ENCODE measurements at places on chromosomes 4 and X.

DNA sequence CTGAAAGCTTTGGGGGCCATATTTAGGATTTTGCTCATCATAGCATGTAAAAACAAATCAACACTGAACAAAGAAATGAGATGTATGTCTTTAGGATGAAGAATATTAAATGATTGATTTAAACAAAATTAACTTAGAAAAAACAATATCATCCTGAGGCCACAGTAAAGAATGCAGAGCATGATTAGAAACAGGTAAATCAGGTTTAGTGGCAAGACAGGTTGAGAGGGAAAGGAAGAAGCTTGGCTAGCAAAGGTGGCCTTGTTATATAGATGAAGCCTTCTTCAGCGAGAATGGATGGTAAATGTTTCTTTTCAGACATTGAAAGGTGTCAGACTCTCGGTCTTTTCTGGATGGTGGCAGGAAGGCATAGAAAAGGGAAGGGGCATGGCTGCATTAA, 11.9 kb upstream of the MAGEB16 start:
- H3K4me1 ChIP-seq = no peaks in the 10 kb centered on the region
- H3K36me3 ChIP-seq = no peaks in the 10 kb centered on the region
- H3K4me3 ChIP-seq = no peak overlapping the region
- DNase-seq = no peak

GRCh38 chrX:12955882-12956703, 18.8 kb upstream of the TMSB4X start:
- H3K36me3 ChIP-seq = no peaks in the 10 kb centered on the region
- DNase-seq = peak; percentile 82

DNA sequence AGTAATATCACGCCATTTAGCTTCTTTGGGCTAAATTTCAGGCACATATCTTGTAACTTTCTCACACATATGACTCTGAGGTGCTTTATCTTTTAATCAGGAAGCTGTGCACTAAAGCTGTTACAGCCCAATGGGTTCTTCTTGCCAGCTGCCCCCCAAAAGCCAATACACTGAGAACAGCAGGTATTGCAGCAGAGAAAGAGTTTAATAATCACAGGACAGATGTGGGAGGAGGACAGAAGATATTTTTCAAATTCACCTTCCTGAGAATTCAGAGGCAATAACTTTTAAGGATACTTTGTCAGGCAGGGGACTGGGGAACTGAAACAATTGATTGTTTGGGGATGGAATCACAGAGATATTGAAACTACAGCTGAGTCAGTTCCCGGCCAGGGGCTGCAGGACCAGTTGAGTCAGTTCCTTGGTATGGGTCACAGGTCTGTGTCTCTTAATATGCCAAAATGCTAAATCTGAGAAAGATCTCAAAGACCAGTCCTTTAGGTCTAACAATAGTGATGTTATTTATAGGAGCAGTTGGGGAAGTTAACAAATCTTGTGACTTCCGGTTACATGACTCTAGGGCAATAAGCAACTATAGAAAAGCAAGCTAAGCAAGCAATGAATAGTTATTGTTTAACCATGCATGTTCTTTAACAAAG, 28.1 kb downstream of the DDIT4L start:
- DNase-seq = no peak

GRCh38 chrX:133869270-133869669, 116.1 kb downstream of the GPC3 start:
- H3K27me3 ChIP-seq = no peaks in the 10 kb centered on the region
- no peaks in the 10 kb centered on the region for H3K4me1 ChIP-seq
- no peak for DNase-seq
- no peak overlapping the region for H3K4me3 ChIP-seq
- H3K27ac ChIP-seq = no peak overlapping the region

DNA sequence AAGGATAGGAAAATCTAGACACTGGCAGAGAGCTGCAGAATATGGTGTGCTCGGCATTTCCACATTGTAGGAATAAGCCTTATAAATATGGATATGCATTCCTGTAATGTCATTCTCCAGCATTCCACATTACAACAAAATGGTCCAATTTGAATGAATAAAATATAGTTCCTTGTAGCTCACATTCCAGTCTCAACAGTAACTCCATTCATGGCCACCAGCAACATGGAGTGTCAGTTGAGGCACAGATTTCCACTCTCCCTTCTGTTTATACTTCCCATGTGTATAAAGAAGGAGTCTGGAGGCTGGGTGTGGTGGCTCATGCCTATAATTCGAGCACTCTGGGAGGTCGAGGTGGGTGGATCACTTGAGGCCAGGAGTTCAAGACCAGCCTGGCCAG, 84.5 kb downstream of the AASDH start:
- H3K4me1 ChIP-seq = no peaks in the 10 kb centered on the region
- no peak overlapping the region for H3K4me3 ChIP-seq
- no peaks in the 10 kb centered on the region for H3K36me3 ChIP-seq
- no peak for DNase-seq
- H3K27ac ChIP-seq = no peak overlapping the region
- no peaks in the 10 kb centered on the region for H3K27me3 ChIP-seq

- no peak overlapping the region for H3K27ac ChIP-seq
- no peaks in the 10 kb centered on the region for H3K27me3 ChIP-seq
- no peak for DNase-seq
- H3K4me1 ChIP-seq = no peaks in the 10 kb centered on the region
Measured at GRCh38 chrX:45083314-45083713, 117.4 kb downstream of the DIPK2B start.

DNA sequence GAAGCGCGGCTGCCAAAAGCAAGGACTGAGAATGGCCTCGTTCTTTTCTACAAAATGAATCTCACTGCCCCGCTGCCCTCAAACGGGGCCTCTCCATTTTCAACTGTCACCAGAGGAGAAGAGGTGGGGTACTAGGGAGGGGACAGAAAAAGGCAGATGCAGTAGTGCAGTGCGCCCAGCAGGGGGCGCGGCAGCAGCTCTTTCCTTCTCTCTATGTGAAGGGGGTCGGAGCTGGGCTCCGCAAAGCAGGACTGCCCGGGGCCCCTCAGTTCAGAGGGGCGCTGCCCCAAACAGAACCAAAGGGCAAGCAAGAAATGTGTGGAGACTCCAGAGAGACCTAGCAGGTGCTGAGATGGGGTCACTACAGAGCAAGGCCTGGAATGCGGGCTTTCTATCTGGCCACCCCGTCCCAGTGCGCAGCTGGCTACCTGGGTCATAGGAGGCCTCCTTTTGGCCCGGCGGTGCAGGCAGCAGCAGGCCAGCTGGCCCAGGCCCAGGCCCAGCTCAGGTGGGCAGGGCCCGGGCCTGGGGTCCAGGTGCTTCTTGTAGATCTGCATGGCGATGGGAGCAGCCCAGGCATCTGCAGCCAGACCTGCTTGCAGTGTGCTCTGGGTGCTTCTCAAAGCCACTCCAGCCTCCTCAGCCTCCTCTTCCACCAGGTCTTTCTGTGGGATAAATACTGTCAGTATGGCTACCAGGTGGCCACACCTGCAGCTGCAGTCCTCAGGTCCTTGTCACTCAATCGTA, 5.9 kb downstream of the IRAK1 start:
- no peak overlapping the region for H3K27ac ChIP-seq
- H3K27me3 ChIP-seq = no peaks in the 10 kb centered on the region
- H3K4me3 ChIP-seq = no peak overlapping the region

- no peak overlapping the region for H3K4me3 ChIP-seq
- H3K4me1 ChIP-seq = no peaks in the 10 kb centered on the region
- no peak for DNase-seq
- no peak overlapping the region for H3K27ac ChIP-seq
- no peaks in the 10 kb centered on the region for H3K27me3 ChIP-seq
- no peaks in the 10 kb centered on the region for H3K36me3 ChIP-seq
Measured at GRCh38 chrX:6660567-6661264, 125.8 kb upstream of the VCX3A start.

DNA sequence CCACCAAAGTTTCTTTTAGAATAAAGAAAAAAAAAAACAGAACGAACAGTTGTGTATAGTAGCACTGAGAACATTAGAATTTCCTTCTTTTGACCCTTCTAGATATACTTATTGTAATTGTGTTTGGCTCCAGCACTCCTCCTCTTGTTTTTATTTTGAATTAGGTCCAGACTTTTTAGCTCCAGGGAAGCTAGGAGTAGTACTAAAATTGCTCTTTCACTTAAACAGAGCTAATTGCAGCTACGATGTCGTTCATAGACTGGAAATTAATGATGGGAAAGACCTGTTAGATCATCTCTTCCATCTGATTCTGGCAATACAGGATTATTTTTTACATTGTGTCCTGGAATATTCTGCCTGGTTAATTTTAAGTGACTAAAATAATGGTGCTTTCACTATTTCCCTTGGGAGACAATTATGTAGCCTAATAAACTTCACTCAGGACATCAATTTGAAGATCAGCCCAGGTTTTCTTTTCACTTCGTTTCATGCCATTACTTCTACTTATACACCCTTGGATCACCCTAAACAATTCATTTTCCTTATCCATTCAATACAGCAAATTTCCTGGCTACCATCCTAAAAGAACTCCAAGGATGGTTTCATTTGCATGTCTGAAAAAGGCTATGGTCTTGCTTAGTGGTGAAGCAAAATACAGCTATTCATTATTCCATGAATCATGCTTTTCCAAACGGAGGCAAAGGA, 480.8 kb upstream of the TECRL start:
- H3K36me3 ChIP-seq = no peaks in the 10 kb centered on the region
- no peaks in the 10 kb centered on the region for H3K27me3 ChIP-seq
- no peaks in the 10 kb centered on the region for H3K4me1 ChIP-seq
- H3K4me3 ChIP-seq = no peak overlapping the region
- DNase-seq = no peak
- H3K27ac ChIP-seq = no peak overlapping the region
